ENCODE measurements at places on chromosomes 4 and X.
A peak's percentile ranks its signal among the peaks of the same experiment; 100 is the strongest.

DNA sequence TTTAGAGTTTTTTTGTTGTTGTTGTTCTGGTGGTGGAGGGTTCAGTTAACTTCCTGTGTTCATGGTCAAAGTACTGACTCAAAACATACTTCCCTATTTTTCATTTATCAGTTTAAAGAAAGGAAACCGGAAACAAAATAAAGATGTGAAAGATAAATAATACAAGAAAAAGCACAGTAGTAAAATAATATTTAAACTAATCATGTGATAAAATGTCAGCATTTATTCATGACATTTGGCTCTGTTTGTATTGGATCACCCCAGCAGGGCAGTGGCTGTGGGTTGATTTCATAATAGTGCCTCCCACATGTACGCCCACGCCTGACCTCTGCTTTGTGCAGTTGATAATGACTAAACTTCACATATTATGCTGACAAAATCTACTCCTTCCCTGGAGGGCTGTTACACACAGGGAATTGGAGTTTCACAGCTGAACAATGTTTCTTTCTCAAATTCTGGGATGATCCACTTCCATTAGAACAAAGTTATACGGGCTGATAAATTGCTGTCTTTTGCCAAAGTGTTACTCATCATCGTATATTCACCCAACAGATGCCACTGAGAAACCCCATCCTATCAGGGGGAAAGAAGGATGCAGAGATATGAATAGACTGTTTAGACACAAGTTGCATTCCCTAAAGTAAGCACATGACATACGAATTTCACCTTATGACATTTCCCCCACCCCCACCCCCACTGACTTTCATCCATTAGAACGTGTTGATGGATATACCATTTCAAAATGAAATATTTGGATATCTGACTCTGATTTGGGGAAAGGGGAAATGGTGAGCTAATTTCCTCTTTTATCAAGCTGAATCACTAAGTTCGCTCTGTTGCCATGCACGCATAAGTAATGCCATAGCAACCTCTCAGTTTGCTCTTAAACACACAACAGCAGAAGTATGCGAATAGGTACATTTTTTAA lies 48.3 kb downstream of the AMELX start:
- DNase-seq: no peak

- no peak for DNase-seq
These were observed 586.5 kb upstream of the FTHL17 start for GRCh38 chrX:31658360-31658759.

GRCh38 chr4:27218013-27218412 lies 357.4 kb downstream of the STIM2 start:
- DNase-seq: no peak

- DNase-seq: no peak
These were observed 392.4 kb downstream of the UNC5C start for GRCh38 chr4:95156452-95156765.

GRCh38 chr4:107317611-107318010 lies 281.5 kb upstream of the DKK2 start:
- DNase-seq: no peak

- DNase-seq: no peak
These were observed 24.4 kb upstream of the SLC25A43 start for GRCh38 chrX:119374736-119375135.

DNA sequence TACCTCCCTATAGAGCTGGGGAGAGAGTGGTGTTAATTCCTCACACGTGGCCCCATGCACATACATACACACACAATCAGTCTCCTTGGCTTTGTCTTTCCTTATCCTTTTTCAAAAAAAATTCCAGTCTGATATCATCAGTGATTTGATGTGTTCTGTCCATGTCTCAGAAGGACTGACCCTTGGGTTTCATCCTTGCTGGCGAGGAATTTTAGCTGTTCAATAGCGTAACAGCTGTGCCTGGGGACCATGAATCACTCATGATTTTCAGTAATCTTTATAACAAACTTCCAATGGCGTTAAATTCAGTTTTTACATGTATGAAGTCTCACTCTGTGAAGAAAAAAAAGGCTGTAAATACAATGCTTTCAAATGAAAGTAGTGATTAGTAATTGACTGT lies 204.6 kb downstream of the RBMX2 start:
- no peak for DNase-seq

DNA sequence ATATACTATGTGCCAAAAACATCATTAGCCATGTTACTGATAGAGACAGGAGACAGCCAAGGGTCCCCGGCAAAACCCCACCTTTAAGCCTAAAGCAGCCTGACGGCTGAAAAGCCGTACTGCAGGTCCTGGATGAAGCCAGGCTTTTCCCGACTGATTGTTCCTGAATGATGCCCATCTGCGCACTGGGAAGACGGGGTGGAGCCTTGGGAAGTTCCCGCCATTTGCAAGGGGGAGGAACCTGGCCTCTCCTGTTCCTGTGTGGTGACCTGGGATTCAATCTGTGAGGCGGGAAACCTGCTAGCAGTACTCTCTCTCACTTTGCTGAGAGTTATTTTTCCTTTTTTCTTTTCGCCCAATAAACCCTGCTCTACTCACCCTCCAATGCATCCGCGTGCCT lies 15.1 kb upstream of the CAMK2D start:
- no peak for DNase-seq

- no peak for DNase-seq
These were observed 9.0 kb upstream of the BCOR start for GRCh38 chrX:40106676-40107290.

- DNase-seq: no peak
These were observed 30.3 kb downstream of the INPP4B start for GRCh38 chr4:142815834-142816233.

DNA sequence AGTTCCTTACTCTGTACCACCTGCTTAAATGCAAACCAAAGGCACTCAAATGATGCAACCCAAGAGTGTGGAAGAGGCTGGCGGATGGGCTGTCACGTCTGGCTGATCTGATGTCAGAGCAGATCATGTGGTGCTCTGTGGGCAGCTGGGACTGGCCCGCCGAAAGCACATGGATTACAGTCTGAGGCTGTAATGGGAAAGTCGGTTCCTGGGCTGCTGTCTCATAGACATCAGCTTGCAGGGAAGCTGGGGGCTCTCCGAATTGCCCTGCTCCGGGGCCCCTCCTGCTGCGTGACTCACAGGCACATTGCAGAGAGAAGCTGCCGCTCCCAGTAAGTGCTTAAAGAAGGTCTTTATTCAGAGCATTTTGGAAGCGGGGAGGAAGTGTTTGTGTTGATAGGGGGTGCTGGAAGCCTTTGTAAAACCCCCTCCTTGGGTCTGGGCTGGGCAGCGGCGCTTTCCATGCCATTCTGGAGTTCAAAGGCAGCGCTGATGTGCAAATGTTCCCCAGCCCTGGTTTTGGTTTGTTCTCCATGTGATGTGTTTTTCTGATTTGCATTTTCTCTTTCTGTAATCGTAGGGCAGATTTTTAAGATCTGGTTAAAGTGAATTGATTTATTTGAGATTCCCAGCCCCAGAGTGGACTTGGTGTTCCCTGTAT lies 181.1 kb downstream of the LARP7 start:
- peak; percentile 50 for DNase-seq

- DNase-seq: no peak
These were observed 322.5 kb downstream of the HS3ST1 start for GRCh38 chr4:11106190-11106589.

DNA sequence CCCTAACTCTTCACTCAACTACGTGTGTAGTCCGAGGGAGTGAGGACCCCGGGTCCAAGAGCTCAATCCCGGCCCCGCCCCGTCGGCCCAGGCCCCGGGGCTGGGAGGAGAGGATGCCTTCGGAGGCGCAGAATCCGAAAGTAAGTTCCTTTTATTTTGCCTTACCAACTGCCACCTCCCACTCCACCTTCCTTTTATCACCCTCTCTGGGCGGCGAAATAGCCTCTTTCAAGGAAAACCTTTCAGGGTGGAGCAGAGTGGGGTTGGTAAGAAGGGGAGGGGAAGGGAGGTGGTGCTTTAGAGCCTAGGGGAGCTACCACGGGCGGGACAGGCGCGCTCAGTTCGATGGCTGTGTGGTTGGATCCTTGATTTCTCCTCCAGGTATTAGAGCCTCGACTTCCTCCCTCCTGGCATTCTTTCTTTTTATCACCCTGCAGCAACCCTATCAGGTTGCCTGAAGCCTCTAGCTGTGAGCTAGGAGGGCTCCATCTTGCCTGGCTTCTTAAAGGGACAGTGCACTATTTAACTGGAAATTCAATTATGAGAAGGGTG lies 191.2 kb downstream of the RRAGB start:
- no peak for DNase-seq

DNA sequence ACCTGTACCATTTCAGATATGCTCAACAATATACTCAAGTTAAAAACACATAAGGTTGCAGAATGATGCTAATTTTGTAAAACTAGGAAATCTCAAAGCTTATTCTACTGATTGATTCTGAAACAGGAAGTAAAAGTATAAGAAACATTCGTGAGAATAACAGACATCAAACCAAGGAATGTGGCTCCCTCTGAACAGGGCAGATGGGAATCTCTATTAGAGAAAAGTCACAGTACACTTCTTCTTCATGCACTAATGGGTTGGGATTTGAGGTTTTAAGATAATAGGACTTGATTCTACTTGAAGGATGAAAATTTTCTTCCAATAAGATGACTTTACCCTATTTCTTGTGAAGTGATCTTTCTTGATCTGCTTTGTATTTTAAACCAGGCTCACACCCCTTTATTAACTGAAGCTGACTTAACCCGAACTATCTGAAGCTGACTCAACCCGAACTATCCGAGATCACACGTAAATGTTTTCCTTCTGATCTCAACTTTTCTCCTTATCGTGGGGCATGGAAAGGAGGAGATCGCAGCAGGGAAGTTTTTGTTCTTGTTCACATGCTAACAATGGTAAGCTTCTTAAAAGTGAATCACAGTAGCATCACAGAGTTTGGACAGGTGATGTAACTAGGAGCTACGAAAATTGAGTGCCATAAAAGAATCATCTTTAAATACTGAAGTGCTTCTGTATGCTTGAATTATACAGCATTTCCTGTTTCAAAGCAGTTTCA lies 363.1 kb upstream of the ZFP42 start:
- no peak for DNase-seq

DNA sequence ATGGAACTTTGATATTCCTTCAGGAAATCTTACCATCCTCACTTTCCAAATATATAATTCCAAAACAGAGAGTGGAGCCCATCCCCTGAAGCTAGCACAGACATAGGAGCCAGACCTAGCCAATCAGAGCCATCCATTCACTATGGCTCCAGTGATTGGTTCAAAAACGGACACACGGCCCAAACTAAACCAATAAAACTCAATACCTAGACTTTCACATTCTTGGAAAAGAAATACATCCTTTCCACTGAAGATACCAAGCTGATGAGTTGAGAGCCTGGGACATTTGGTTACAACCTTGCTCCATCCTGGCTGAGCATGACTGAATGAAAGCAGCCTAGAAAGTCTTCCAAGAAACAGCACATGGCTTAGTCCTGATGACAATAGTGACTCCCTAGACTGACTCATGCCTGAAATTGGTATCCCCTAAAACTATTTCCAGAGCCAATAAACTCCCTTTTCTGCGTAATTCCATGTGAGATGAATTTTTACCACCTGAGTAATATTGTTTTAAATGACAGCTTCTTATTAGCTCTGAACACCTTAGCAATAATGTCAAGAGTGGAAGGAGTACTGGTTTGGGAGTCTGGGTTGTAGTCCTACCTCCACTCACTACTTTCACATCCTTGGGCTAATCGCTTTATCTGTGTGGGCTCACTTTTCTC lies 189.6 kb upstream of the LNX1 start:
- no peak for DNase-seq

- no peak for DNase-seq
These were observed 108.0 kb upstream of the PCDH18 start for GRCh38 chr4:137640156-137640837.

DNA sequence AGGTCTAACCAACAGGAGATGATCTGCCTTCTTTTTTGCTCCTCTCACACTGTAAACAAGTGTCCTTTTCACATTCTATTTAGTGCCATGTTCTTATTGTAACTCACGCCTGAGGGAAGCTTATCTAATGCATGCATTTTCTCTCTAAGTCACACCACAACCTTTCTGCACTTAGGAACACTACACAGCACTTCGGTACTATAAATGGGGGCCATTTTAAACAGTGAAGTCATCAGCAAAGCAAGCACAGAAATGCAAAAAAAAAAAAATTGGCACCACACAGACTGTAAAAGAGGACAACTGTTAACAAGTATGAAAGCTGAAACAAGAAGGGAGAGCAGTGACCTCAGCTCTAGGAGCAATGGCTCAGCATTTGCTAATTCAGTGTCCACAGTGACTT lies 45.2 kb downstream of the PRSS12 start:
- no peak for DNase-seq

DNA sequence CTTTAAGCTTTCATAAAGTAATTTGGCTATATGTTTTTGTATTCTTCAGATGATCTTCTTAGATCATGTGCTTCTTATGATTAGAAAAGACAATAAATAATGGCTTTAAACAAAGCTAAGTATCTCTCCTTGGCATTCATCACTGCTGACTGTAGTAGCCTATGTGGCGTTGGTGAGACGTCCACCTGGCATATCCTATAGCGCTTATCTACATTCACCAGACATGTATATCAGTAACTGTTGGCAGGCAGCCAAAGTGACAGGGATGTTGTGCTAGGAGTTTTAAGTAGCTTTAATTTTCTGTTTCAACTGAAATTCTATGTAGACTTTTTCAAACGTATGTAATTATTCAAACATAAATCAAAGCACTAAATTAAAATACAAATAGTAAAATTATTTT lies 276.4 kb downstream of the IL15 start:
- no peak for DNase-seq

DNA sequence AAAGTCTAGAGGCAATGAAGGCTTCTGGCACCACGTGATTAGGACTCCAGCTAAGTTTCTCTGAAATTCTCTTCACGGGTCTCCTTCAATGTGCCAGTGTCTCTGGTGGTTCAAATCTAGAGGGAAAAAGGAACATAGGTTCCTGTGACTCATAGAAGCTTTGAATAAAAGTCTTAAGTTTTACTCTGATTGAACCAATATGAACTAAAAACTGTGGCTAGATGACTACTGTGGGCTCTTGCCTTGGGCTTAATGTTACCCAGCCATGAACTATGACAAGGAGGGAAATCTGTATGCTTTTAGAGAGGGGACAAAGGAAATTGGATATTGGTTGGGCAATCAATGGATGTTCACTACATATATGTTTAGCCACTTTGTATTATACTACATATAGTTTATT lies 49.9 kb upstream of the TEX13D start:
- DNase-seq: no peak

- DNase-seq: peak; percentile 23
These were observed 55.2 kb downstream of the CHST7 start for GRCh38 chrX:46628460-46629371.
